ENCODE measurements at places on chromosomes 11 and 22.

DNA sequence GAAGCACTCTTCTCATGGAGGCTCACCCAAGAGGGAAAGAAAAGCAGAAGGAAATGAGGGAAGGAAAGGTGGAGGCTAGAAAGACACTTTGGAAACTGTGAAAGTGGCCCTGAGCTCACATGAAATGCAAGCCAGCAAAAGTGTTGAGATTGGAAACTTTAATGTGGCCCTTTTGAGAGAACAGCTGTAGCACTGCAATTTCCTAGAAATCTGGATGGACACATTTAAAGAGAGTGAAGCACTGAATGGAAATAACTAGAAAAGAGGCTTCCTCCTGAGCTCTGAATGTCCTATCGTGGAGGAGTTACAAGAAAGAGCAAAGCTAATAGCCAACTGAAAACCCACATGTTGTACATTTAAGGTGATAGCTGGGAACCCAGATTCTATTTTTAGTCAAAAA, 56.0 kb downstream of the LIF start:
- DNase-seq, result no peak

DNA sequence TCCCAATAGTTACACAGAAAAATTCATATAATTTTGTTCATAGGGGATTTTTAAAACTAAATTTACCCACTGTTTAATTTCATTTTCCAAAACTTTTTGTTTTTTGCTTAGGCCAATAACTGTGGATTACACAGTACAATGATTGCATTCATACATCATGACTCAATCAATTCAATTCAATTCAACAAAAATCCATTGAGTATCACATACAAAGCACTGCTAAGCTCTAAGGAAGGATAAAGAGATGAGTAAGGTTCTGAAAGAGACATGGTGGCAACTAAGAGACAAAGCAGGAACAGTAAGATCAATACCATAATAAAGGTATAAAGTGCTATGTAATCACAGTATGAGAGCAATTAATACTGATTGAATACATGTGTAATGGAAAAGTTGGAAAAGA, 9.4 kb upstream of the LAYN start:
- no peak for DNase-seq

- no peak for DNase-seq
These were observed 73.2 kb downstream of the TRPC6 start for GRCh38 chr11:101510591-101510990.

DNA sequence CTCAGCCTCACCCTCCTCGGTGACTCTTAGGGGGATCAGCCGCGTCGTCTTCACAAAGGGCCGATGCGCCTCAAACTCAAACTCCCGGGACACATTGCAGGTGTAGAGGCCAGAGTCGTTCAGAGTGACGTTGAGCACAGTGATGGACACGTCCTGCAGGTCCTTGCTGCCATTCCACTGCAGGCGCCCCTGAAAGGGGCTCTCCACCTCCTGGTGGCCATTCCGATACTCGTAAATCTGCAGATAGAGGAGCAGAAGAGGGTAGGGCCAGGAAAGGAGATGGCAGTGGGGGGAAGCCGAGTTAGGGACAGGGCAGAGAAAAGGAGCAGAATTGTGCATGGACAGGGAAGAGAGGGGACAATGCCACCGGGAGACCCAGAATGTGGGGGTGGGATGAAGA, 12.0 kb downstream of the SCN3B start:
- DNase-seq, result no peak

- no peak for DNase-seq
These were observed 98.6 kb downstream of the TTC28 start for GRCh38 chr22:28581016-28581415.

GRCh38 chr11:103848686-103849085, 187.8 kb upstream of the DDI1 start:
- DNase-seq, result no peak
